Activated naive CD8-positive, alpha-beta T cell treated with anti-CD3 and anti-CD28 coated beads, Interleukin-2, amount 10 ng/mL, durations not matched to agents 7 days and 5 days (primary cell): ENCODE measurements at places on chromosomes 7 and 10.
A peak's percentile ranks its signal among the peaks of the same experiment; 100 is the strongest.

DNA sequence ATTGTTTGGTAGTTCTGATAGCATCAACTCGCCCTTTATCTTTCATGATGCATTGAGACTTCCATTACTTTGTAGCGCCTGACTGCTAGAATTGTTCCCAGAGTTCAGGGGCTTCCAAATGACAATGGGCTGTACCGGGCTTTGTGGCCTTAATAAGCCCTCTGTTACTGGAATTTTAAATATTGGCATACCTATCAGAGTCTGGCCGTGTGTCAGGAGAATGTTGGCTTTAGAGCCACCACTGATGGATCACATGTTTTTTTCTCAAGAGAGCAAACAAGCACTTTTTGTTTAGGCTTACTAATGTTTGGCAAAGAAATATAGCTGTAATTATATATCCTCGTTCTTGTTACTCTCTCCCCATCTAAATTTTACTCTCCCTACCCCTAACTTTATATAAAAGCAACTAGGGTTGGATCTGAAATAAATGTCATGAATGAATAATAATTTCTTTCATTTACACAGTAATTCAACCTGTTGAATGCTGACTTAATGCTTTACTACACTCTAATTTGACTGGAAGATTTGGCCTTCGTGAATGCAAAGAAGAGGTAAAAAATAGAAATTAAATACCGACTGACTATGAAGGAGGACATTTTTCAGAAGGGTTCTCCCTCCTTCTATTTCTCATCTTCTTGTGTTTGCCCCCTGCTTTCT lies 396.7 kb downstream of the AUTS2 start:
- DNase-seq: no peak

- DNase-seq: no peak
Measured at GRCh38 chr7:148694631-148695030, 4.1 kb upstream of the CUL1 start.

DNA sequence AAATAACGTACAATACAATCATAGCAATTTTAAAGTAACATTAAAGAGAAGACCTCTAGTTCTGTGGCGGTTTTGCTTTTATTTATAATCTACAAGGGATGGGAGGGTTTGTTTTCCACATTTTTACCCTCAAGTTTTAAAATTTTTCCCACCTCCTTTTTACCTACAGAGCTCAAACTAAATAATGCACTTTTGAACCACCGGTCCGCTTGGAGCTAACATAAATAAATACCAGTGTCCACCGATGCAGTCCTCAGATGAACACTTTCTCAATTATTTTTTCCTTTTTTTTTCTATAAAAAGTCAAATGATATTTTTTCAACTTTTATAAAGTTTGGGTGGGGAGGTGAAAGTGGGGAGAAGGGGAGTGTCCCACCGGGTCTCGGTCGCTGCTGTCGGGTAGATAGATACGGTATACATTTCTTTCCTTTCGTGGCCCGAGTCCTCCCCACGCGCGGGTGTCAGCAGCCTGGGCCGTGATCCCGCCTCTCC lies 3.3 kb downstream of the ZNF503 start:
- no peak for DNase-seq

GRCh38 chr10:119207713-119208552 lies 562 bp downstream of the GRK5 start:
- peak; percentile 75 for DNase-seq
